Hematopoietic multipotent progenitor cell treated with erythropoietin and hydrocortisone succinate and interleukin-3 and kit ligand, for 17 days (in vitro differentiated cells): ENCODE measurements at places on chromosomes 2 and 18.

DNA sequence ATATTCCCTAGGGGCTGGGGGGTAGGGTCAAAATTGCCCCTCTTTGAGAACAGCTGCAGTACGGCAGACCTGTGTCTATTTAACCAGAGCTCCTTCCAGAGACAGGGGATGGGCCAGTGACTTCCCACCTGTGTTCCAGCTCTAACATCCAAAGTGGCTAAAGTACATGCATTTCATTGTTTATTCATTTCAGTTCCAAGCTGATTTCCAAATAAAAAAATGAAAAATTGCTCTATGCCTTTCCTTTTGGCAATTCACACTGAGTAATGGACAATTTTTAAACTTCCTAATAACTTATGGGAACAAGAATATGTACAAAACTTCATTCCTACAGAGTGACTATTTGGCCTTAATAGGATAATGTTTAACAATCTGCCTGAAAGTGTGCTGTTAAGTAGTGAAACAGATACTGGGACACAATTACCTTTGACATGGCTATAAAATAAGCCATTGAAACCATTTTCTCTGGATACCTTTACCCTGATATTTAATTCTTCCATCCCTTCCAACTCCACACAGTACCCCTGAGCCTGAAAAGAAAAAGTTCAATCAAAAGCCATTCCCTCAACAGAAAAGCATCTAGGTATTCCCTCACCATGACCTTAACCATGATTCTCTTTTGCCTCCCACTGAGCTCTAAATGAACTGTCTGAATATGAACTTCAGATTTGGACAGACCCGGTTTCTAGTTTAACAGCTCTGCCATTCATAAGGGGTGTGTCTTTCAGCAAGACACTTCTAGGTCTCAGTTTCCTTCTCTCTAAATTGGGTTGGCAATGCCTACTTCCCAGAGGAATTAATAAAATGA is 73.1 kb downstream of the RDH14 start:
- DNase-seq, result no peak

DNA sequence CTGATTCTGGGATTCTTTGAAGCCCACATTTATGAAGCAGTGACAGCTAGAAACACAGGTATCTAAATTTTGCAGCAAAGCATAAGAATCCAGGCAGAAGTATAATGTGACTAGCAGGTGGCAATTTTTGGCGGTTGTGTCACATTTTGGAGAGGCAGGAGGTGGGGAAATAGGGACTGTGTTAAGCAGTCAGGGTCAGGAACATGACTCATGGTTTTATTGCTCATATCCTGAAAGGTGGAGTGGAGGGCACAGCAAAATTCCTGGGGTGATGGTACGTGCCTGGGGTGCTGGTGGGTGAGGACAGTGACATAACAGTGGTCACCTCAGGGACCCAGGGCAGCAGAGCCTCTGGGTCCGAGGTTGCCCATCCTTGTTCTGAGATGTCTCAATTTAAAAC is 63.5 kb upstream of the TTN start:
- no peak for DNase-seq

- no peak for DNase-seq
Measured at GRCh38 chr2:72423756-72424155, 276.1 kb upstream of the CYP26B1 start.

DNA sequence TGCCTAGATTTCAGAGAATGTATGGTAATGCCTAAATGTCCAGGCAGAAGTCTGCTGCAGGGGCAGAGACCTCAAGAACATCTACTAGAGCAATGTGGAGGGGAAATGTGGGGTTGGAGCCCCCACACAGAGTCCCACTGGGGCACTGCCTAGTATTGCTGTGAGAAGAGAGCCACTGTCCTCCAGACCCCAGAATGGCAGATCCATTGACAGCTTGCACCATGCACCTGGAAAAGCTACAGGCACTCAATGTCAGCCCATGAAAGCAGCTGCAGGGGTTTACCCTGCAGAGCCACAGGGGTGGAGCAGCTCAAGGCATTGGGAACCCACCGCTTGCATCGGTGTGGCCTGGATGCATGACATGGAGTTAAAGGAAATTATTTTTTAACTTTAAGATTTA is 314.1 kb downstream of the CYRIA start:
- DNase-seq, result no peak

GRCh38 chr2:24710806-24711205 is 82.4 kb downstream of the PTRHD1 start:
- DNase-seq, result no peak

GRCh38 chr18:69626171-69626570 is 225.5 kb downstream of the DOK6 start:
- no peak for DNase-seq

- DNase-seq, result no peak
Measured at GRCh38 chr2:221999717-222000116, 299.1 kb downstream of the PAX3 start.

- no peak for DNase-seq
Measured at GRCh38 chr2:98299211-98299905, 46.9 kb upstream of the CNGA3 start.

- DNase-seq, result no peak
Measured at GRCh38 chr2:11239666-11240462, 84.6 kb downstream of the SLC66A3 start.

GRCh38 chr2:2575870-2576386 is 244.9 kb upstream of the MYT1L start:
- no peak for DNase-seq

GRCh38 chr2:160510617-160511016 is 17.0 kb upstream of the RBMS1 start:
- no peak for DNase-seq

GRCh38 chr2:181723731-181724130 is 43.4 kb upstream of the NEUROD1 start:
- DNase-seq, result no peak
